GM12892 (cell line): ENCODE measurements at places on chromosomes 4 and X.

- DNase-seq = no peak
Observed at GRCh38 chr4:121140716-121141460, 23.2 kb downstream of the TNIP3 start.

DNA sequence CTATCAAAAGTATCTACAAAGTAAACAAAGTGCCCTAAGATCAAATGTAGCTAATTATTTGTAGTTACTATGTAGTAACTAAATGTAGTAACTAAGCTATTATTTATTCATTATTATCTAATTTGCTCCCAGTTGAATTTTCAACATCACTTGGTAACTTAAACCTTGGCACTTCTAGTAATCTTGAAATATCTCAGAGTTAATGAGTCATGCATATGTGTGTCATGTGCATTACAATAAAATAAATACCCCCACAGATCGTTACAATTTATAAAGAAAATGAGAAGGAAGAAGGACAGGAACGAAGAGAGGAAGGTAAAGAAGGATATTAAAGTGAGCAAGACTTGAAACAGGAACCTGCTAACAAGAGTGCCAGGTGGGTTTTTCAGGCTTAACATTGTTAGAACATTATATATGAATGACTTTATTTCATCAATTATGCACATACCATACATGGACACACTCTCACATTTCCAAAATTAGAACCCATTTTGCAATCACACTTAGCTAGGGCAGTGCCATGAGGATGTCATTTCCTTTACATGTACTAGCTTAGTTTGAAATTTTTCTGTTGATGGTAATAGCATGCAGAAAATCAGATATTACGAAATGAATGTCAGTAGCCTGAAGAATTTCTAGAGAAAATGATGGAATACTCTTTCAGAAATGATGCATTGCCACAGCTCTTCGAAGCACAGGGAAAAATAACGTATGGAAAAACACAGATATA, 1670.4 kb upstream of the AGA start:
- no peak for DNase-seq

GRCh38 chr4:145071560-145071959, 26.4 kb downstream of the ANAPC10 start:
- DNase-seq = no peak

GRCh38 chr4:89753601-89754066, 83.3 kb downstream of the SNCA start:
- no peak for DNase-seq

DNA sequence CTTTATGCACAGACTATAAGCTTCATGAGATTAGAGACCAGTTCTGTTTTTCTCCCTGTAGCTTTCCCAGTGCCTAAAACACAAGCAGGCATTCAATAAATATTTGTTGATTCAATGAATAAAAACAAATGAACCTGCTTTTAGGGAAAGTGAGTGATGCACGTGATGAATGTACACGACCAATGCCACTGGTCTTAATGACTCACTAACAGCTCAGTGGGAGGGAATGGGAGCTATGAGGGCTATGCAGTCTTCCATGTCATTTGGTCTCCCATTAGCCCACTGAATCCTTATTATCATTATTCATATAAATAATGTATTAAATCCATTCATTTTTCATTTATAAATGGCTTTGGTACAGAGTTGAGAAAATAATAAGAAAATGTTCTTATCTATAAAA, 247.4 kb downstream of the FBXO8 start:
- DNase-seq = no peak

GRCh38 chr4:41285864-41286235, 29.1 kb downstream of the UCHL1 start:
- no peak for DNase-seq

DNA sequence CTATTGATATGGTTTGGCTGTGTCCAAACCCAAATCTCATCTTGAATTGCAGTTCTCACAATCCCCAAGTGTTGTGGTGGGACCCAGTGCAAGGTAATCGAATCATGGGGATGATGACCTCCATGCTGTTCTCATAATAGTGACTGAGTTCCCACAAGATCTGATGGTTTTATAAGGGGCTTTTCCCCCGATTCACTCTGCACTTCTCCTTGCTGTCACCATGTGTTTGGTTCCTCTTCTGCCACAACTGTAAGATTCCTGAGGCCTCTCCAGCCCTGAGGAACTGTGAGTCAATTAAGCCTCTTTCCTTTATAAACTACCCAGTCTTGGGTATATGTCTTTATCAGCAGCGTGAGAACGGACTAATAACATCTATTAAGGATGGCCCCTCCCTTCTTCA, 68.8 kb downstream of the FBXW7 start:
- DNase-seq = no peak
